H1 (cell line): ENCODE measurements at places on chromosomes 12 and 14. TPM values are rescaled to one million over a fixed set of nuclear protein-coding genes. Genes with fewer than 3 reads are reported as not detected.

OASL gene
- not detected in 2 replicates for total RNA-seq

SELPLG gene
- 0.13 TPM in 1 of 2 replicates, not detected in the other for total RNA-seq

CORO1C gene
- total RNA-seq: 120 and 130 TPM in 2 replicates

DPPA3 gene
- total RNA-seq: 1.2 and 1.6 TPM in 2 replicates

AQP5 gene
- total RNA-seq: 1.7 and 2.5 TPM in 2 replicates

RNASE7 gene
- total RNA-seq: not detected in 2 replicates

NPFF gene
- total RNA-seq: 0.80 TPM in 1 of 2 replicates, not detected in the other

BEST3 gene
- 0.17 TPM in 1 of 2 replicates, not detected in the other for total RNA-seq

GRCh38 chr14:96790186-96790585, 7.0 kb upstream of the VRK1 start:
- no peak for DNase-seq

DNA sequence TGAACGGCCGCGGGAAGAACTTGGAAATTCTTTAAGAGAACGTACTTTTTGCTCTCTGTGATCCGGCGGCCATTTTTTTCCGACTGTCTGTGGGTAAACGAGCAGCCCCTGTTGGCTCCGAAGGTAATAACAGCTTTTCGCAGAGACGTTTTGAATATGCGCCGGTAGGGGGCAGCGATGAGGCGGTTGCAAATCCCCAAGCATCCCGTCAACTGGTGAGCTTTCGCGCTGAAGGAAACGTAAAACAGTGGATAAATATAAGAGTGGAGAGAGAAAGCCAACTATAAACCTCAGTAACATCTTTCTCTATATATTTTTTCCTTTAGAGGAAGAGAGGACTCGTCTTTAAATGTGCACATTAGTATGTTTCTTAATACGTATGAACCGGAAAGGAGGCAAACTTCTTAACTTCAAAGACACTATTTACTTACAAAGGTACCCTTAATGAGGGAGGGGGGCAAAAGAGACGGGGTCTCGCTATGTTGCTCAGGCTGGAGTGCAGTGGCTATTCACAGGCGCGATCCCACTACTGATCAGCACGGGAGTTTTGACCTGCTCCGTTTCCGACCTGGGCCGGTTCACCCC, 9.6 kb upstream of the NEMF start:
- DNase-seq: peak; percentile 93

DNA sequence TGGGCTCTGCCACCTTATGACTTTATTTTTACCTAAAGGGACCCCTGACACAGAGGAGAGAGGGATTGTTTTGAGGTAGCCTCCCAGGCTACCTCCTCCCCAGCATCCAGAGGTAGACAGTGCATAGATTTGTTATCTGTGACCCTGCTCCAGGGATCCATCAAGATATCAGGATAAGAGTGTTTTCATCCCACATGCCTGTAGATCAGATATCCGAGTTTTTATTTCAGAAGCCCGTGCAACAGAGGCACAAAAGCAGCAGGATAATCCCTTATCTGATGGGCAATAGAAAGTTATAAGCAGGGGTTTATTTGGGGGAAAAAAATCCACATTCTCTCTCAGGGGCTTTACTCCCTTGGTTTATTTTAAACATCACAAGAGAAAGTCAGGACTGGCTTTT, 117.0 kb upstream of the RPH3A start:
- DNase-seq: no peak

DNA sequence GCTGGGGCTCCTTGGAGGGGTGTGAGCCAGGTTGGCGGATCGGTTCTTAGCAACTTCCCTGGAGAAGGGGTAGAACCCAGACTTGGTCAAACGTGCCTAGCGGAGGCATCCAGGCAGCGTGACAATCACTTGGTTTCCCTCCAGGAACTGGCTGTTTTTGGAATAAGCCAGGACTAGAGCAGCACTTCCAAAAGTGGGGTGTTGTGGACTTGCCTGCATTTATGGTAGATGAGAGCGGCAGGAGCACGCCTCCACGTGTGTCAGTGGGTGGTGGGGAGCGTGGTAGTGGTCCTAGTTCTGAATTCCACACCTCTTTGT, 2.8 kb downstream of the PRMT8 start:
- DNase-seq: no peak

DNA sequence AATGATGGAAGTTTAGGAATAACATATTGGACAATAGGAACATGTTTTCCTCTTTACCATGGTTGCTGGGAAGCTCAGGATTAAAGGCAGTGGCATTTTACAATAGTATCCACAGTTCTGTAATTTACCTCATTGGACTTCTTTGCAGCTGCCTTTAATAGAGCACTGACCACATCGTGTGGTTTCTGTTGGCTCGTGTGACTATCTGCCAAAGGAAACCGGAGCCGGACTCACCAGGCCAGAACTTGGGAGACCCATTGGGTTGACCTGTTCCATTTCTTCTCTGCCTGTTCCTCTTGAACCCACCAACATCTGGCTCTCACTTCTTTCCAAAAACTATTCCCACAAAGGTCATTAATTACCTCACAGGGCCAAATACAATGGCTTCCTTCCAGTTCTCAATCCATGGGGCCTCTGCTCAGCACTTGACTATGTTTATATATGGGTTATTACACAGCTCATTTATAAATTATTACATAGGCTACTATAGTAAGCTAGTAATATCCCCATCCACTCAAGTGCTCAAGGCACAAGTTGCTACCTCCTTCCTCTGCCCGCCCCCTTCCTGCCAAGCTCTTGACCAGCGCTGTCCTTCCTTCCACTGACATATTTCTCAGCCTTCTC, 121.5 kb upstream of the VASH1 start:
- no peak for DNase-seq

GRCh38 chr12:96034621-96035282, 635 bp downstream of the LTA4H start:
- no peak for DNase-seq

DNA sequence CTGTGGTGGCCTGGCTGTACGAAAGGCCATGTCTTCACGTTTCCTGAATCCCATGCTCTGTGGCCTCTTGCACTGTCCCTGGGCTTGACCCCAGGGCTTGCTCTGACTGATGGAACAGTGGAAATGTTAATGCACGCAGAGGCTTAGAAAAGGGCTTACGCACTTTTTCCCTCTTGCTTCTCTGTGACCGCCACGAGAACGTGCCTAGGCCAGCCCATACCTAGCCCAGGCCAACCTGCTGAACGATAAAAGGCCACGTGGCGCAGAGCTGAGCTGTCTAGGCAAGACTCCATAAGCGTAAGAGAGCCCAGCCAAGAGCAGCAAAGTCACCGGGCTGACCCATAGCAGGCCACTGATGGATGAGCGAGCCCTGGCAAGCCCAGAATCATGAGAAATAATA, 18.3 kb downstream of the TTC7B start:
- DNase-seq: no peak

- DNase-seq: no peak
These were observed 304.8 kb upstream of the ATP2B1 start for GRCh38 chr12:90013409-90013808.

- DNase-seq: no peak
These were observed 30.2 kb downstream of the OSBPL8 start for GRCh38 chr12:76529226-76529918.
